Endothelial cell of umbilical vein (primary cell): ENCODE measurements at places on chromosomes 3 and 15. TPM values are rescaled to one million over a fixed set of nuclear protein-coding genes. Genes with fewer than 3 reads are reported as not detected.

DNA sequence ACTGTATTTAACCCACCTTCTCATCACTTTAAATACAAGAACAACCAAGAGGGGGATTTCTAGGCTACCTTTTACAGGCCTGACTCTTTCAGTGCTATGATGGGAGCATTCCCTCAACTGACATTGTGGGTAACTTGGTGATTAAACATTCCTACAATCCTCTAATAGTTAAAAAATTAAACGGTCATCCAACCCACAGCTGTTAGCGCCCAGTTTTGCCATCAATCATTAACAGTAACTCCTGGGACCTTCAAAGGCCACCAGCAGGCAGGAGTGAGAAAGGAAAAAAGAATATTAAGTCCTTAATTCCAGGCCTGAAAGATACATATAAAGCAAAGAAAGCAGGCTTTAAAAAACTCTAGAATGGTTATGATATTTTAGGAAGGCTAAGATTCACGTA lies 512.1 kb downstream of the MAGI1 start:
- no peak overlapping the region for H3K27ac ChIP-seq
- H3K27me3 ChIP-seq: no peaks in the 10 kb centered on the region
- H3K4me1 ChIP-seq: no peaks in the 10 kb centered on the region

DNA sequence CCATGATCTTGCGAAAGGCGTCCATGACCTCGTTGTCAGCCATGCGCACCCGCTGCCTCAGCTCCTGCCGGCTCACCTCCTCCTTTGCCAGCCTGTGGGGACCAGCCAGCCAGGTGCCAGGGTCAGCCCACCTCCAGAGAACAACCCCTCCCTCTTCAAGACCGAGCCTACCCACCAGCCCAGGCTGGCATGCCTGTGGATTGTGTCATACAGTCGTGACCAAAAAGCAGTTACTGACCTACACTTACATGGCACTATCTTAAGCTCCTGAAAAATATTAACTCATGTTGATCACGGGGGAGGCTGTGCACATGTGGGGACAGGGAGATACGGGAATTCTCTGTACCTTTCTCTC lies 10.7 kb upstream of the CAMK1 start:
- H3K4me3 ChIP-seq: no peak overlapping the region
- H3K27me3 ChIP-seq: no peaks in the 10 kb centered on the region
- no peak for DNase-seq

The CILP gene
- total RNA-seq: not detected in 2 replicates

- H3K27me3 ChIP-seq: no peaks in the 10 kb centered on the region
- DNase-seq: no peak
- no peak overlapping the region for H3K27ac ChIP-seq
- H3K4me3 ChIP-seq: no peak overlapping the region
Measured at GRCh38 chr3:31449318-31449717, 83.4 kb upstream of the STT3B start.

The RLBP1 gene
- total RNA-seq: not detected in 2 replicates

GRCh38 chr3:31615071-31615875 lies 82.5 kb downstream of the STT3B start:
- H3K36me3 ChIP-seq: no peaks in the 10 kb centered on the region
- H3K27me3 ChIP-seq: no peaks in the 10 kb centered on the region
- no peak overlapping the region for H3K27ac ChIP-seq
- no peak for DNase-seq

The SHC4 gene
- 0.20 TPM in 1 of 2 replicates, not detected in the other for total RNA-seq

DNA sequence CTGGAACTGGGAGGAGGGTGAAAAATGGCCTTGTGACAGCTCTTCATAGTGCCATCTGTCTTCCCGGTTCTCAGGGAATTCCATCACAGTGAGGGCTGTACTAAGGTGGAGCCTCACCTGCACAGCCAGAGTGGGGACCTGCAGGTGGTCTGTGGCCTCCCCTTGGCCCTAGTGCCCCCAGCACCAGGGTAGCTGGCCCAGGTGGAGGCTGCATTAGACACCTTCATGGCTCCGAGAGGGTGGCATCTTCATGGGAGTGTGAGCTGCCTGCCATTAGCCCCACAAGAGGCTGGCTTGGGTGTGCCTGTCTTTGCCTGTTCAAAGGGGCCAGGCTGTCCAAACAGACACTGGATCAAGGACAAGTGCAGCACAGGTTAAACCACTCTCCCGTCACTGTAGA lies 95.5 kb upstream of the PRR23E start:
- no peaks in the 10 kb centered on the region for H3K36me3 ChIP-seq
- H3K27ac ChIP-seq: no peak overlapping the region
- H3K4me3 ChIP-seq: no peak overlapping the region
- H3K27me3 ChIP-seq: no peaks in the 10 kb centered on the region
- H3K4me1 ChIP-seq: no peaks in the 10 kb centered on the region
- no peak for DNase-seq

The NR1I2 gene
- not detected in 2 replicates for total RNA-seq

DNA sequence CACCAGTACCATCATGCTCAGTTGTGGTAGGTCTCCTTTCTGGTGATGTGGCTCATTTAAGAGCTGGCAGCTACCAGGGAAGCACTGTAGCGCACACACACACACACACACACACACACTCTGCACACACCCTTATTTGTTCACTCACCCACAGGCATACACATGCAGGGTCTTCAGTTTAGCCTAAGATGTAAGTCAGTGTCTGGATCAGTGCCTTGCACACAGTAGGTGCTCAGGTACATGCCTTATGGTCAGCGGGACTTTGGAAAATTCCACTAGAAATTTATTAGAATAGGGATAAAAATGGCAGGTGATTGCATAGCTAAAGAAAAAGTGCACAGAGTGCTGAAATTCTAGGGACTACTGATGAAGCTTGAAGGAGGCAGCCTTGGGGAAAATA lies 23.6 kb downstream of the XYLB start:
- H3K4me3 ChIP-seq: no peak overlapping the region
- no peaks in the 10 kb centered on the region for H3K27me3 ChIP-seq
- no peak for DNase-seq
- no peaks in the 10 kb centered on the region for H3K4me1 ChIP-seq
- peaks cover 7% of the 10 kb centered on the region for H3K36me3 ChIP-seq

- no peak overlapping the region for H3K4me3 ChIP-seq
- H3K4me1 ChIP-seq: no peaks in the 10 kb centered on the region
- H3K27ac ChIP-seq: no peak overlapping the region
- no peak for DNase-seq
Measured at GRCh38 chr3:9826815-9827573, 16.8 kb downstream of the RPUSD3 start.

The GOLGA6L26 gene
- not detected in 2 replicates for total RNA-seq

GRCh38 chr3:58973796-58974195 lies 76.0 kb downstream of the CFAP20DC start:
- H3K36me3 ChIP-seq: no peaks in the 10 kb centered on the region
- no peaks in the 10 kb centered on the region for H3K4me1 ChIP-seq
- no peak overlapping the region for H3K4me3 ChIP-seq

DNA sequence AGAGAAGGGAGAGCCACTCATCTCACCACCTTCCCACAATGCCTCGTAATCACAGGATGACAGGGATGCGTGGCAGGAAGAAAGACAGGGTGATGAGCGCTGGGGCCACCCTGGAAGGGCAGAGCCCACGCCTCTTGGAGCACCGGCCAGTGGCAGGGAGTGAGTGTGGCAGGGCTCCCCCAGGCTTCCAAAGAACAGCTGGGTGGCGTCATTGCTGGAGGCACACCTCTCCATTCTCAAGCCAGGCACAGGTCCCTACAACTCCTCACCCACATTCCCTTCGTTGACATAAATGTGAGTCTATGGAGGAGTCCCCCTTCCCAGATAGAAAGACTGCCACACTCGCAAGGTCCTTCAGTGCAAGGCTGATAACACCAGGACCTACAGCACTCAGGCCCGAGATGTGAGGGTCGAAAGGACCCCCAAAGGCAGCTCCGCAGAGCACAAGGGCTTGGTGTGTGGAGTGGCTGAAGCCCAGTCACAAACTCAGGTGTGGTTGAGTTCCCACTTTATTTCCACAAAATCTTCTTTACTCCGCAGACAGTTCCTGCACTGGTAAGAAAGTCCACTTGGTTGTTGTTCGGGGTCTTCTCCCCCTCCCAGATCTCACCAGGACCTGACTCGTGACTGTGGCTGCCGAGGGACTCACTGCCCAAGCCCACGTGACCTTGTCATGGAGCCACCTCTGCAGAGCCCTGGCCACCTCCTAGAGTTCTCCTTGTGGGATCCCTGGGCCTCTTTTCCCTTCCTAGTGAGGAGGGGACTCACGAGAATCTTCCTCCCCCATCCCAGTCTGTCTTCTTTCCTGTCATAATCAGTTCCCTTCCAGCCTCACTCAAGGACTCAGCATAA lies 22.4 kb upstream of the CORO2B start:
- H3K4me3 ChIP-seq: no peak overlapping the region
- peaks cover 7% of the 10 kb centered on the region for H3K27me3 ChIP-seq
- H3K27ac ChIP-seq: no peak overlapping the region
- no peaks in the 10 kb centered on the region for H3K36me3 ChIP-seq
- H3K4me1 ChIP-seq: peaks cover 11% of the 10 kb centered on the region
- DNase-seq: no peak

GRCh38 chr3:23402728-23403492 lies 199.8 kb downstream of the UBE2E2 start:
- no peaks in the 10 kb centered on the region for H3K27me3 ChIP-seq
- H3K36me3 ChIP-seq: no peaks in the 10 kb centered on the region
- H3K4me1 ChIP-seq: no peaks in the 10 kb centered on the region
- H3K4me3 ChIP-seq: no peak overlapping the region

GRCh38 chr3:49019941-49020329 lies 1.6 kb upstream of the DALRD3 start:
- peak overlapping the region; percentile 56 for H3K4me3 ChIP-seq
- DNase-seq: no peak
- H3K27ac ChIP-seq: peak overlapping the region; percentile 95

The KNG1 gene
- not detected in 2 replicates for total RNA-seq

DNA sequence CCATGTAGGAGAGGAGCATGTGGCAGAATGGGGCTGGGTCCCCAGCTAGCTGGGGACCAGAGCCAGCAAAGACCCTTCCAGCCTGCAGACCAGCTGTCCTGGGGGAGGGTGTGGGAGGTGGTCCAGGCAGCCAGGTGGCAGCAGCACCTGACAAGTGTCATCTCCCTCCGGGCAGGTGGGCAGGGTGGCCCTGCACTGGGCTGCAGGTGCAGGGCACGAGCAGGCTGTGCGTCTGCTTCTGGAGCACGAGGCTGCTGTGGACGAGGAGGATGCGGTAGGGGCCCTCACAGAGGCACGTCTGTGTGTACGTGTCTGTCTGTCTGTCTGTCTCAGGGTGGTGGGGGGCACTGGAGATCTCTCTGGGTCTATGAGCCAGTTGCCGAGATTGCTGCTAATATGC lies 5.5 kb downstream of the ANKDD1A start:
- no peak overlapping the region for H3K27ac ChIP-seq
- no peaks in the 10 kb centered on the region for H3K4me1 ChIP-seq
- no peak for DNase-seq
- H3K36me3 ChIP-seq: no peaks in the 10 kb centered on the region
- no peak overlapping the region for H3K4me3 ChIP-seq

The GOLGA8M gene
- total RNA-seq: 1.0 and 1.6 TPM in 2 replicates

The GOLGA8A gene
- 53.5 and 61.1 TPM in 2 replicates for total RNA-seq

DNA sequence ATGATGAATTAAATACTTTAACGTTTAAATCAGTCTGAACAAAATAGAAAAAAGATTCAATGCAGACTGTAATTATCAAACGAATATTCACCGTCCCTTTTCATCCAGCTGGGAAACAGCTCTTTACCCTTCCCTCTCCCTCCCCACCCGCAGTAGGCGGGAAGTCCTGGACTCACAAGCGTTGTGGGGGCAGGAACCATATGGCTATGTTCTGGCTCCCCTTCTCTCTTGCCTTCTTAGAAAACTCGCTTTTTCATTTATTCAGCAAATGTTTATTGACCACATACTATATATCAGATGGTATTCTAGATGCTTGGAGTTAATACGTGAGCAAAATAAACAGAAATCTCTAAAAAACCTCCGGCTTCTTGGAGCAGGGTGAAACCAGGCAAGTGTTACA lies 715 bp upstream of the SCAPER start:
- no peak overlapping the region for H3K27ac ChIP-seq
- no peaks in the 10 kb centered on the region for H3K36me3 ChIP-seq
- DNase-seq: no peak
- no peaks in the 10 kb centered on the region for H3K27me3 ChIP-seq
- H3K4me1 ChIP-seq: peaks cover 12% of the 10 kb centered on the region

- peaks cover 5% of the 10 kb centered on the region for H3K4me1 ChIP-seq
- DNase-seq: no peak
- H3K27me3 ChIP-seq: no peaks in the 10 kb centered on the region
- no peaks in the 10 kb centered on the region for H3K36me3 ChIP-seq
Measured at GRCh38 chr15:41401904-41402267, 410 bp downstream of the NDUFAF1 start.

DNA sequence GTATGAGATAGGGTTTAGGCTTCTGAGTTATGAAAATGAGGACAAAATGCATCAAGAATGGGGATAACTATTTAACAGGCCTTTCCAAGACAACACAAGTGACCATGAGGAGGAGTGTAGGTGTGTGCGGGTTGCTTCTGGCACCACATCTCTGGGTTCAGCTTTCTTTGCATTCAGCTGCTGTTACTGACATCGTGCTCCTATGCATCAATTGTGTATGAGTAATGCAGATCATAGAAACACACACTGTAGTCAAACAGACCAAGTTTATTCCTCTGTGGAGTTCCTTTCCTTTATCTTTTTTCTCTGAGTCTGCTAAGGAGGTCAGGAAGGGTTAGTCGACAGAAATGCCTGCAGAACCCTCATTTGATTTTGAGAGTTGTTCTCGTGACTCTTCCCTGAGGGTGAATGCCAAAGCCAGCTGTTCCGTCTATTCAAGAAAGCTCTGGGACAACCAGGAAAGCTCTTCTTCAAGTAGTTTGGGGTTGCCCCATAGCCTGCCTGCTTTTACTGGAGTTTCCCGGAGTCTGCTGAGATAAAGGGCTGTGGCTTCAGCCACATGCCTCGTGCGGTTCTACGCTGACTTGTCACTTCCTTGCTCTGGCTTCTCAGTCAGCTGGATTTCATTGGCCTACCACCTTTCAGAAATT lies 136.7 kb upstream of the TLE3 start:
- no peak overlapping the region for H3K27ac ChIP-seq
- no peak overlapping the region for H3K4me3 ChIP-seq
- peaks cover 3% of the 10 kb centered on the region for H3K27me3 ChIP-seq
- DNase-seq: no peak

The TMEM40 gene
- not detected in 2 replicates for total RNA-seq

DNA sequence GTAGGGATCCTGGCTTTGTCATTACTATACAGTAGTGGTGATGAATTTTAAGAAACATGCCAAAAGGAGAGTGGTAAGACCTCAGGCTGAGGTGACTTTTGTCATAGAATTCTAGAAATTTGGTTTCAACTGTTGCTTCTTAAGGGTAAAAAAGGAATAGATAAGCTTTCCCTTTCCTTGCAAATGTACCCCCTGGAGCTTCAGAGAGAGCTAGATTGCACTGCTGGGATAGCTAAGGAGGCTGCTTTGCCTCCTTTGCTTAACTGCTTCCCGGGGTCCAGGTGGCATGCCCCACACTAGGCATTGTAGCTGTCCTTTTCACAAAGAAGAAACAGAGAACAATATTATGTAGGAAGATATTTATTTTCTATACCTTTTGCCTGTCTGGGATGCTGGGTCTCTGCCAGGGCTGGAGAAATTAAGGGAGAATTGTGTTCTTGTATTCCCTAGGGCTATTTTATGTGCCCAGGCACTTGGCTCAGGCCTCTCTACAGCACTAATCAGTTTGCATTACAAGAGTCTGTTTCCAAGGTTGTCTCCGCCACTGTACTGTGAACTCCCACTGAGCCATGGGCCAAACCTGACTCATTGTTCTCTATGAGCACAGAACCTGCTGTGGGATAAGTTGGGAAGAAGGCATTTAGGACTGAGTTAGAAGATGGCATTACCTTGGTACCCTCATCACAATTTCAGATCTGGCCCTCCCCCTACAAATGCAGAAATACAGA lies 460.0 kb downstream of the PDCD6IP start:
- H3K27me3 ChIP-seq: no peaks in the 10 kb centered on the region
- no peak for DNase-seq
- H3K36me3 ChIP-seq: no peaks in the 10 kb centered on the region
- no peak overlapping the region for H3K27ac ChIP-seq
- no peaks in the 10 kb centered on the region for H3K4me1 ChIP-seq

The RNF7 gene
- total RNA-seq: 121 and 136 TPM in 2 replicates
